ENCODE measurements at places on chromosomes 1 and 21. TPM values are rescaled to one million over a fixed set of nuclear protein-coding genes. Genes with fewer than 3 reads are reported as not detected.

- no peaks in the 10 kb centered on the region for H3K27me3 ChIP-seq
- H3K4me3 ChIP-seq, result no peak overlapping the region
- no peak for DNase-seq
Measured at GRCh38 chr21:45802956-45803617, 159.6 kb downstream of the PCBP3 start.

DNA sequence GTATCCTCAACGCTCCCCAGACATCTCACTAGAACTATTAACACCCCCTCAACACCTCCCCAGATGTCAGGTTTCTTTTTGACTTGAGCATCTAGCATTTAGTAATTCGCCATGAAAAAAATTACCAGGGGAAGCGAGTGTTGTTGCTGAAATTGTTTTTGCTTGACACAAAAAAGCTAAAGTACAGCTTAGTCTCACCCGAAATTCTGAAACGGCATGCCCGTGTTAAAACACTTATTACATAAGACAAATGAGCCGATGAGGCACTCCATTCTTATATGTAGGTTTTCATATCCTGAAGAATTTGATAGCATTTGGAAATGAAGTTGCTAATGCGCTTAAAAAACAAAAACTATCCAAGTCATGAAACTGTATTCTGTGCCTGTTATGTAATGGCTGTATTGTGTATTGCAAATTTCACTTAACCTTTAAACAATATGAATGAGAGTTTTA, 1.3 kb upstream of the NRIP1 start:
- H3K27ac ChIP-seq, result peak overlapping the region; percentile 97
- DNase-seq, result no peak
- H3K27me3 ChIP-seq, result no peaks in the 10 kb centered on the region
- peaks cover 1% of the 10 kb centered on the region for H3K4me1 ChIP-seq

DNA sequence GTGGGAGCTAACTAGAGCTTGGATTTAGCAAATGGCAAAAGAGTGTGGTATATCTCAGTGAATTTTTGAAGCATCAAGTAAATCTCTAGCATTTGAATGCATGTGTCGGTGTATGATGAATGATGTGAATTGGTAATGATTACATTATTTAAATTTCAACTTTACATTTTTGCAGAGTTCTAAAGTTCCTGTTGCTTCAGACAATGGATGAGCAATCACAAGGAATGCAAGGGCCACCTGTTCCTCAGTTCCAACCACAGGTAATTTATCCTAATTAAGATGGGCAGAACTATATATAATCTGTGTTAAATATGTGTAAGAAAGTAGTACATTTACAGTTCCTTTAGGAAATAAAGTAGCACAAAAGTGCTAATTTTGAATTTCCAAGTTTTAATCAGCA, 75.6 kb downstream of the NEK7 start:
- no peak overlapping the region for H3K4me3 ChIP-seq
- H3K36me3 ChIP-seq, result no peaks in the 10 kb centered on the region
- no peaks in the 10 kb centered on the region for H3K4me1 ChIP-seq
- H3K27ac ChIP-seq, result no peak overlapping the region
- no peak for DNase-seq

GRCh38 chr1:246724731-246725095, 504 bp downstream of the SCCPDH start:
- H3K4me1 ChIP-seq, result peaks cover 2% of the 10 kb centered on the region
- H3K27me3 ChIP-seq, result no peaks in the 10 kb centered on the region
- peak overlapping the region; percentile 86 for H3K4me3 ChIP-seq
- DNase-seq, result peak; percentile 4

GRCh38 chr1:158053276-158053675, 59.8 kb downstream of the KIRREL1 start:
- H3K27ac ChIP-seq, result no peak overlapping the region
- peaks cover 2% of the 10 kb centered on the region for H3K4me1 ChIP-seq
- peaks cover 3% of the 10 kb centered on the region for H3K36me3 ChIP-seq
- no peaks in the 10 kb centered on the region for H3K27me3 ChIP-seq
- no peak overlapping the region for H3K4me3 ChIP-seq
- no peak for DNase-seq

LHX8 gene
- polyA plus RNA-seq, result 0.02 TPM

TRIM45 gene
- 2.7 TPM for polyA plus RNA-seq

SPATA1 gene
- 3.7 TPM for polyA plus RNA-seq

OR10T2 gene
- 0.02 TPM for polyA plus RNA-seq
